CD4-positive, alpha-beta T cell treated with Interferon gamma for 1 hour (primary cell): ENCODE measurements at places on chromosomes 5 and 9.
A peak's percentile ranks its signal among the peaks of the same experiment; 100 is the strongest.

DNA sequence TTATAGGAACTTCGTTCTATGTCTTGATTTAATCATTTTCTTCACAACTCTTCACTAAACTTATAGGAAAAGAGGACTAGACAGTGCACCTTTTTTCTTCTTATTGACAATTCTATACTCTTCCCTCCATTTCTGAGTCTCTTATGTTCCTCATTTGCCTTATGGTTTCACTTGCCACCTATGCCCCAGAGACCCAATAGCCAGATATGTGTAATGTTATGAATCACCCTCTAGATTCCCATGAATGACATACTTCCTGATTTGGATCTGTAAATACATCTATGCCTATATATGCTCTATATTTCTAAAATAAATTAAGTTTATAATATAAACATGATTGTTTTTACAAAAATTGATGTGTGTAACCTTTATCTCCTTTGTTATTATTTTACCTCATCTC, 514.1 kb upstream of the MEF2C start:
- no peak for DNase-seq

GRCh38 chr5:78540335-78541085, 108.1 kb downstream of the LHFPL2 start:
- DNase-seq: peak; percentile 22

DNA sequence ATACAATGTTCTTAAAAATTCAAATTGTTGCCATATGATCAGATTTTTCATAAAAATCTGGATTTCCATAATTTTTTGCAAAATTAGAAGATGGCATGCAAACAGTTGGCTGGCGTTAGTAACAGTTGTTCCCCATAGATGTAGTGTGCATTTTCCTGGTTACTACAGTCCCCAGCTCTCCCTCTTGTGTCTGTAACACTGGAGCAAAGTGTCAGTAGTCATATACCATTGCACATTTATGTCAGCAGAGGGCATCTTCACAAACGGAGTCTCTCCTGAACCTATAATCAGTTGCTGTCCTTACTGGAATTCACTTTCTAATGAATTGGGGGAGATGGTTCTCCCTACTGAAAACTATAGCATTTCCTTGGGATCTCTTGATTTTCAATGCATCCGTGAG, 44.7 kb upstream of the DMAC1 start:
- DNase-seq: no peak

DNA sequence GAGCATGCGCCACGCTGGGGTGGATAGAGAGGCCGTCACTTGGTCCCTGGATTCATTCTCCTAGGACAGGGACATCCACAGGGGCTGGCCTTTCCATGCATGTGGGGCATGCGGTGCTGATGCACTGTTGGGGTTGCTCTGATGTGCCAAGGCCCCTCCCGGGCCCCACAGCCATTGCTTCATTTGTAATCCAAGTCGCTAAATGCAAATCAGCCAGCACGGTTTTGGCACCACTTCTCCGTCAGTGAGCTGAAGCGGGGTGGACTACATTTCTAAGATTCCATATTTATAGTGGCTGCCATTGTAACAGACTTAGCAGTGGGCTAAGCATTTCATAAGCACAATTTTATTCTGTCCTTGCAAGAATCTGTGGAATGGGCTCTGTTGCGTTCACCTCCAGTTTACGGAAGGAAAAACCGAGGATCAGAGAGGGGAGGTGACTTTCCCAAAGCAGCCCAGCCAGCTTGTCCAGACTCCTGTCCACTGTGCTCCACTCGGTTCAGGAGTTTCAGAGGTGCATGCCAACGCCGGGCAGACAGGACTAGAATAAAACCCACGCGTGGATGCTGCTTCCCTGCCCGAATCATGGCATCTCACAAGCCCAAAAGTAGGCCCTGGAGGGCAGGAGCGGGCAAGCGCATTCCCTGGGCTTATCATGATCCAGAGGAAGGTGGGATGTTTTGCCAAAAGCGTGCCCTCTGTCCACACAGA, 102.6 kb upstream of the COL5A1 start:
- no peak for DNase-seq

- DNase-seq: no peak
Measured at GRCh38 chr5:69416180-69416579, 1.3 kb downstream of the MARVELD2 start.

- DNase-seq: peak; percentile 51
Measured at GRCh38 chr5:177403102-177403791, 2.8 kb upstream of the PFN3 start.

GRCh38 chr9:33151007-33151557, 16.1 kb downstream of the B4GALT1 start:
- no peak for DNase-seq

DNA sequence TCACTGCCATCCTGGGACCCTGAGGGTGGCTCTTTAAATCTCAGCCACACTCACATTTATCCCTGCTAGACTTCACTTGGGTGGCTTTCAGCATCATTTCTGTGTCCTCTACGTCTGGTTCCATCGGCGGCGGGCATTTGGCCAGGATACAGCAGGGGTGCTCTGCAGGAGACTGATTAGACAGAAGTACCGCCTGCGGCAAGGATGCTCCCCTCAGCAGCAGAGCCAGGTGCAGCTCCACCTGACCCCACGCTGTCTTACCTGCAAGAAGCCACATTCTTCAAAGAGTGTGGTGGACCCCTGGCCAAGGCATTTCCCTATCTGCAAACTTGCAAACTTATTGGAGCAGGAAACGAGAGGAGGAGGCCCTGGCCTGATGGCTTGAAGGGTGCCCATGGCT, 309.8 kb upstream of the IRX4 start:
- no peak for DNase-seq

- DNase-seq: no peak
Measured at GRCh38 chr9:89048616-89049015, 57.3 kb downstream of the S1PR3 start.

DNA sequence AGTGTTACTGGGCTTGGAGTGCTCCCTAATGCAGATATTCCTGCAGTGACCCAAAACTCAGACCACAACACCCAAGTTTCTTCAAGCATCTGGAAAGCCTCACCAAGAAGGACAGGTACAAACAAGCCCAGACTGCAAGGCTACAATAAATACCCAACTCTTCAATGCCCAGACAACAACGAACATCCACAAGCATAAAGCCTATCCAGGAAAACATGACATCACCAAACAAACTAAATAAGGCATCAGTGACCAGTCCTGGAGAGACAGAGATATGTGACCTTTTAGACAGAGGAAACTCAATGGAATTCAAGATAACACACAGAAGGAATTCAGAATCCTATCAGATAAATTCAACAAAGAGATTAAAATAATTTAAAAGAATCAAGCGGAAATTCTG, 605.6 kb downstream of the PDE4D start:
- DNase-seq: no peak

GRCh38 chr5:20476016-20476415, 488.0 kb upstream of the CDH18 start:
- no peak for DNase-seq

DNA sequence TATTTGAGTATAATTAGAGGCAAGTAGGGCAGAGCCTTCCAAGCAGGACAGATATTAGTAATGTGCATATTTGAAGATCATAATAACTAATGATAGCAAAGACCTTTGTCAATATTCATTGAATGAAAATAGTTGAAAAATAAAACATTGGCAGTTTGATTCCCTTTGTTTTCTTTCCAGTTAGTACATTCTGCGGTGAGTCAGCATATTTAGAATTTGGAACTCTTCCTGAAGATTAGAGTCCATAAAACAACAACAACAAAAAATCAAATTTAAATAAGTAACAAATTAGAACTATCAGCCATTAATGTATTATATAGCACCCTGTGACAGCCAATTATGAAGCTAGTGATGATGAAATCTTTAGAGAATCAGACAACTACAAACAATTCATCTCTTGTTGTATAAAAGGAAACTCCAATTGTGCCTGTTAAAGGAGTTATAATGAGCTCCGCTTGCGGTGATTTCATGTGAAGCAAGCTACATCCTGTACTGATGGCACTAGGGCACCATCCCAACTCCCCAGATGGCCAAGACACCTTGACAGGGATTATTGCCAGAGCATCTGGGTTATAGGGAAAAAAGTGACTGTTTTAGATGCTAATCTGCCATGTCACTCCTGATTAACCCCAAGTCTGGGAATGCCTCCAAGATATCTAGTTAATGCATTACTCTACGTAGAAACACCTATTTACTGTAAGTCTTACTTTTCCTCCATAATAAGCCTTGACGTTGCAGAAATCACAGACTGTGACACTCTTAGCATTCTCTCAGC, 6.8 kb downstream of the IFNA8 start:
- DNase-seq: no peak

DNA sequence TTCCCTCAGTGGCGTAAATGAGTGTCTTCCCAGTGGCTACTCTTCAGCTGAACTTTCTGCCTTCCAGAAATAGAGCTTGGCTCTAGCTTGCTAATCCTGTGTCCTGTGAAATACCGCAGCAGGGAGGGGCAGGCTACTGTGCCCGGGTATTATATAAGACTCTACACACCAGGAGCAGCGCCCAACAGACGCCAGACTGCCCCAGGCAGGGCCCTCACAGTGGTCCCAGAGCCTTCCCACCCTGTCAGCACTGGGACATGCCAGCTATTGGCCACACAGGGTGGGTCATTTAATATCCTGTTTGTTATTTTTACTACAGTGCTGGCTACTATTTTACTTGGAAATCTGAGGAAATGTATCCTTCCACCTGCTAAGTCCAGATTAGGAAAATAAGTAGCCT, 121.0 kb downstream of the FEM1C start:
- DNase-seq: no peak

- peak; percentile 48 for DNase-seq
Measured at GRCh38 chr5:91419571-91420537, 36.7 kb upstream of the ARRDC3 start.

- DNase-seq: peak; percentile 71
Measured at GRCh38 chr9:19174127-19174912, 47.0 kb upstream of the PLIN2 start.

- no peak for DNase-seq
Measured at GRCh38 chr5:64680289-64680688, 10.0 kb upstream of the SHISAL2B start.

DNA sequence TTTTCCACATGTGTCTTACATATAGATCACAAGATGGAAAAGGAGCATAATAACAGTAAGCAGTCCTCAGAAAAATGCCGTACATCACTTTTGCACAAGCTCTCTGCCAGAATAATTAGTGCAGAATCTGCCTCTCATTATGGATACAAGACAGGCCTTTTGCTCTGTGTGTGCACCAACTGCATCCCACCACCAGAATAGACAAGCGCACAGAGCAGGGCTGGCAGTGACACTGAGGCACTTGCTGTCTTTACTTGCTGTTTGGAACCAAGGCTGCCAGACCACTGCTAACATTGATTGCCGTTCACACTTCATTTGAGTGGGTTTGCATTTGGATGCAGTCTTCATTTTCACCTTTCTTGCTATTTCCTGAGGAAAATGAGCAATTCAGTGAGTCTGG, 741.3 kb downstream of the TLE1 start:
- no peak for DNase-seq

GRCh38 chr9:133571391-133571890, 36.9 kb downstream of the ADAMTSL2 start:
- DNase-seq: no peak

DNA sequence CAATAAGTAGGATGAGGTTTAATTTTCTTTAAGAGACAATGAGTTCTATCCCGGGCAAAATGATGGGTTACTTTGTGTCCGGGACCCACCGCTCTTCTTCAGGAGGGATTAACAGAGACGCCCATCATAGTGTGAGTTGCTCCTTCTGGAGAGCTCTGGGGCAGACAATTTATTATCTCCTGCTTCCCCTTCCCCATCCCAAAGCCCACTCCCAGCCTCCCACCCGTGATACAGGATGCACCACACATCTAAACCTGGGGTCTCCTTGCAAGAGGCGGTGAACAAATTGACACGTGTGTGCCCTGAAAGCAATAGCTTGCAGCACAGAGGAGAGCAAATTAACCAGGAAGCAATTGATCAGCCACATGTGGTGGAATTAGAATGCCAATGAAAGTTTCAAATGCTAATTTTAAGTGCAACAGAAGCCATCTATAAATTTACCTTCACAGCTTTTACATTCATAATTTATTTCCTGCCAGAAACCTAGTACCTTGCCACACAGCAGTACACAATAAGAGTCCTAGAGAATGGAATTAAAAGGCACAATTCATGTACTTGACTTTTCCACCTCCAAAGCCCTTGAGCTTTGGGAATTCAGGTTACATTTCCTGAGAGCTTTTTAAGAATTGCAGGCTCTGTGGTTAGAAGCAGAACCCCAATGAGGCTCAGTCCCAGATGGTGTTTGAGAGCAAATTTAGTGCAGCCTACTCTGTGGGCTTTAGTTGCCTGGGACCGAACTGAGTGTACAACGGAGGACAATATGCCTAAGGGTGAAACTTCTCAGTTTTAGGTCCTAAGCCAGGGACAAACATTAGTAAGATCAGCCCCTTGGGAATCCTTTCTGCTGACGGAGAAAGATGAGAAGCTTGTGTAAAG, 399.6 kb downstream of the MED10 start:
- DNase-seq: no peak

- DNase-seq: no peak
Measured at GRCh38 chr9:78470741-78471140, 173.8 kb downstream of the PSAT1 start.

- DNase-seq: no peak
Measured at GRCh38 chr5:178505639-178506407, 84.4 kb downstream of the COL23A1 start.

GRCh38 chr5:18765304-18765703, 1131.0 kb downstream of the TAF11L14 start:
- no peak for DNase-seq

DNA sequence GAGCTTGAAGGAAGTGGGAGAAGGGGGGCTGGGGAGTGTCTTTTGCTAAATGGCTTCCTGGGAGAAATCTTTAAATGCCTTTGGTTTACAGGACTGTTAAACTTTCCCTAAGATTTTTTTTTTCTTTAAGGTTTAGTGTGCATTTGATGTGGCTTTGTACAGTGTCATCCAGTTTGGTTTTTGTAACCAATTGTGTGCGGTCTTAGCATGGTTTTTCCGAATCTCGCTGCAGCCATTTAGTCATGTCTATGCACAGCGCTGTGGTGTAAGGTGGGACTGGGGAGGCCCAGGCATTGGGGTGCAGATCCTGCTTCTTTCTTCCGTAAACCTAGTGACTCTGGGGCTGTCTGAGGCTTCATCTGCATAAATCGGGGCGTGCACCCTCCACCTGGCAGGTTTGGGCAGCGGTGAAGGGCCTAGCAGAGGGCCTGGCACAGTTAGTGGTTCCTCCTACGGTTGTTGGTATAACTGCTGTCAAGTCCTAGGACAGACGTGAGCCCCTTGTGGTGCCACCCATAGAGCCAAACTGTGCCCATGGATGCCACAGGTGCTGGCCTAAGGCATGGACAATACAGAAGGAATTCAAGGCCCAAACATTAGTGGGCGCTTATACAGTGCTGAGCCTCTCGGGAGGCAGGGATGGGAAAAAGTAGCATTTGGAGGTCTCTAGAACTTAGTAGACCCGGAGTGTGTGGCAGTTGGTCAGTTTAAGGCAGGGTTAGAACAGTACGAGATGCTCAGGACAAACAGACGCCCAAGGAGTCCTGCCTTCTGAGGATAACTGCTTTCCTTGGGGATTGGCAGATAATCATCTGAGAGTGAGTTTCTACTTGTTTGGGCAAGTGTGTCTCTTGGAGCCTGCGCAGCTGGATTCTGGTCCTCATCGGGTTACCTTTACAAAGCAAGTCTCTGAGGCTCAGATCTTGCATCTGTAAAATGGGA, 1.5 kb downstream of the PRRC2B start:
- peak; percentile 77 for DNase-seq

- peak; percentile 25 for DNase-seq
Measured at GRCh38 chr9:35406183-35406959, 83.5 kb upstream of the RUSC2 start.

GRCh38 chr9:115416299-115416698, 298.3 kb upstream of the TNC start:
- DNase-seq: no peak
